NCI-H446 treated with DMSO at 0.1 percent for 48 hours (cell line): ENCODE measurements at places on chromosomes 2 and 18.

DNA sequence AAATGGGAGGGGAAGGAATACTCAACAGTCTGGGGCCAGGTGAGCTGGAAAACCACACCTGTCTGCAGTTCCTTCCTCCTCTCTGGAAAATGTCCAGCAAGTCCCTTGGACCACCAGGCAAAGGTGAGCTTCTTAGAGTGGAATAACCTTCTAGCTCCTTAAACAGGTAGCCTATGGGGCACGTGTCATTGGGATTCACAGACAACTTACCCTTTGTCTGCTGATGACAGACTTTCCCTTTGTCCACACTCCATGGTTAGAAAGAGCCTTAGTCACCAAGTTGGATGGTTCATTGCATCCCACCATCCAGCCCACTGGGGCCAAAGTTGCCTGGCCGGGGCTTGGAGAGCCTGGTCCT, 98.0 kb upstream of the ITGA6 start:
- no peak for DNase-seq

- no peak for DNase-seq
These were observed 51.4 kb downstream of the ZFP36L2 start for GRCh38 chr2:43175020-43175441.

DNA sequence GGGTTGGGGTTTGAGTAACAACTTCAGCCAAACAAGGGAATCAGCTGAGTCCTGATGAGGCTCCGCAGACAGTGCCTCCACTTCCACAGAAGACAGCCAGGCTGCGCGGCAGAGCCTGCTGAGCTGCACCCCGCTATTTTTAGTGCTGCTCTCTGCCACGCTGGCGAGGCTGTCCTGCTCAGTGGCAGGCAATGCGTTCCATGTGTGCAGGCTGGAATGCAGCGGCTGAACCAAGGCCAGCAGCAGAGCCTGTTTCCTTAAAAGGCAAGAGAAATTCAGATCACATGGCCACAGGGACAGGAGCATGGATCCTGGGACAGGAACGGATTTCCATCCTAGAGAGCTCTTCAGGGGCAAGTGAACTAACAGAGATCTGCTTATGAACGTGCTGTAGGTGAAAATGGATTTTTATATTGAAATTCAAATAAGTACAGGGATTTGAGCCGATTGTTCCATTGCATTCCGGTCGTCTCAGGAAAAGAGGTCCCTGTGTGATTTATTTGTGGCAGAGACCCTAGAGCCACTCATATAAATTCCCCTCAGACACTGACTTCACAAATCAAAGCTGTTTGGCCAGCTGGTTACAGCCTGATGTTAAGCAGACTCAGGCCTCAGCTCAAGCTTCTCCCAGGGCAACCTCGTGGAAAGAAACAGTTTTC, 98.7 kb downstream of the COL6A3 start:
- DNase-seq: peak; percentile 35

DNA sequence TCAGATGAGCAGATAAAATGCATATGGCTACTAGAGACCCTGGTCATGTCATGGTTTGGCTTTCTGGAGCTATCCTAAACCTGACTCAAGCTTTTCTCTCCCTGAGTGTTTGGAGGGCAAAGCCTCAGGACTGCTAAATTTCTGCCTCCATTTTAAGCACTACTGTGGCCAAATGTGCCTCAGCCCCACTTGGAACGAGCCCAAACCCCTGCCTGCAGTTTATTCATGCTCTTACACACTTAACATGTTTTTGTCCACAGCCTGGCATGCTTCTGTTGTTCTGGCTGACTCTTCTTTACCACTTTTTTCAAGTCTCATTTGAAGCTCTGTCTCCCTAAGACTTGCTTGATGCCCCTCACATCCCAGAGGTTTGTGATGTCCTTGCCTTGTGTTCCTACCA, 24.7 kb downstream of the MGAT5 start:
- no peak for DNase-seq

- no peak for DNase-seq
These were observed 344.9 kb downstream of the DCDC2C start for GRCh38 chr2:4047961-4048891.

DNA sequence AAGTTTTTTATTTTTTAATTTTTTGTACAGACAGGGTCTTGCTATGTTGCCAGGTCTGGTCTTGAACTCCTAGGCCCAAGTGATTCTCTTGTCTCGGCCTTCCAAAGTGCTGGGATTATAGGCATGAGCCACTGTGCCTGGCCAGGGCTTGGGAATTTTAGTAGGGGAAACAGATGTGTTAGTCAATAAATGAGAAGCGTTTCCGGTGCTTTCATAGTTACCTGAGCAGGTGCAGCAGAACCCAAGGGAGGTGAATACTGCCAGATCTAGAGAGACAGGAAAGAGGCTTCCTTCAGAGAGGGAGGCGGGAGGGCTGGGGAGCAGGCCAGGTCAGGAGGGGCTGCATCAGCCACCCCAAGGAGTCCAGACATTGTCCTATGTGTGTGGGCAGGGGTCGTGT, 30.5 kb upstream of the IMPA2 start:
- DNase-seq: no peak

DNA sequence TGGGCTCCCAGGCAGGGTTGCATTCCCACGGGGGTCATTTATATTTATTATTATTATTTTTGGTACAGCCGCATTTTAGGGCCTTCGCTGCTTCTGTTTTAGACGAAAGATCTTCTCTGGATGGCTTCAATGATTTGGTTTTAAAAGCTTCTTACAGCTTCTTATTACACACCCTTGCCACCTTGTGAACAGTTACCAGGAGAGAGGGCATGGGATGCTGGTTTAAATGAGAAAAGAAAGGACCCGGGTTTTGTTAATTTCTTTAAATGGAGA, 1.7 kb downstream of the SH3RF3 start:
- no peak for DNase-seq

DNA sequence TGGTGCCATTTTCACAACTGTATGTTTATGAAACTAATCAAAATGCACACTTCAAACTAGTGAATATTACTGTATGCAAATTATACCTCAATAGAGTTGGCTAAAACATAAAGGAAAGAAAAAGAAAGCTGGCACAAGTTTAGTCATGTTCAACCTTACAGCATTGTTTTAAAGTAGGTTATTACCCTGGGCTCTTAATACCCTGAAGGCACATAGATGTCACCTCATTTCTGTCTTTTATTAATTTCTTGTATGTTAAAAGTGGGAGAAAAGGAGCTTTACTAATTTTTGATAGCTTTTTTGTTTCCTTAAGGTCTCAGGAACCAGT, 32.7 kb downstream of the TMEM131 start:
- DNase-seq: no peak

GRCh38 chr2:12507295-12507694, 209.4 kb upstream of the TRIB2 start:
- no peak for DNase-seq

DNA sequence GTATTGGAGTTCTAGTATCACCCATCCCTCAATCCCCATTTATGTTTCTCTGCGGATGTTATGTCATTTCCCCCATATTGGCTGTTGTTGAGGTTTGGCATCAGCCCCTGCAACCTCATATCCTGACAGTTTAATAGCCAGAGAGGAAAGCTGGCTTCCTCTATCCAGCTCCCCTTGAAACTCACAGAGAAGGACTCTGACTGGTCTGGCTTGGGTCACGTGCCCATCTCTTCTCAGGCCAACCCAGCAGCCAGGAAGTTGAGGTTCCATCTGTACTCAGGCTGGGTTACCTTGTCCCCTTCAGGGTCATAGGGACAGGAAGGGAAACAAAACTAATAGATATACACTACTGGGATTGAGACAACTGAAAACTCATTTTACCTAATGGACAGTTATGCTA, 148.0 kb upstream of the SLC14A2 start:
- DNase-seq: no peak
